ENCODE measurements at places on chromosomes 5 and 9. TPM values are rescaled to one million over a fixed set of nuclear protein-coding genes. Genes with fewer than 3 reads are reported as not detected.

Gene ADAMTS12
- 0.52 TPM for total RNA-seq

Gene PCDHA12
- not detected for total RNA-seq

Gene CDX1
- not detected for total RNA-seq

Gene TTC23L
- total RNA-seq, result not detected

Gene SARDH
- 0.12 TPM for total RNA-seq

Gene HTR1A
- total RNA-seq, result not detected

Gene N4BP3
- 16.5 TPM for total RNA-seq

Gene CCDC180
- total RNA-seq, result 0.72 TPM

Gene PRUNE2
- 4.9 TPM for total RNA-seq

Gene PCDHAC2
- 0.24 TPM for total RNA-seq

All from esophagus mucosa (tissue), 1 donor.